ENCODE measurements at places on chromosomes 3 and 15.

- no peak for DNase-seq
Observed at GRCh38 chr15:56871867-56872266, 46.6 kb upstream of the TCF12 start.

DNA sequence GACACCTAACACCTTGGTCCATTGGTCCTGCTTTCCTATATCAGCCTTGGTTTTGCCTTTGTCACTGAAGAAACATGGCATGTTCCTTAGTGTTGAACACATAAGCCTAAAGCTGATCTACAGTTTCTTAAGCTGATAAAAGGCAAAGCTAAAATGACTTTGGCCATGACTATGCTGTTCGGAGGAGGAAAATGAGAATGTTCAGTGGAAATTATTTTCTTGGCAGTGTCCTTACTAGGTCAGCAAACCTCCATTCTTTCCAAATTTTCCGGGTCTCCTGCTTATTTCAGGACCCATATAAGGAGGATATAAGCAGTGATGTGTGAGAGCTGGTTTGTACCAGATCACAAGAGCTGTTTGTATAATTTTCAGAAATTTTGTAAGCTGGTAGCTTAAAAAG, 832.9 kb upstream of the CFAP20DC start:
- no peak for DNase-seq

DNA sequence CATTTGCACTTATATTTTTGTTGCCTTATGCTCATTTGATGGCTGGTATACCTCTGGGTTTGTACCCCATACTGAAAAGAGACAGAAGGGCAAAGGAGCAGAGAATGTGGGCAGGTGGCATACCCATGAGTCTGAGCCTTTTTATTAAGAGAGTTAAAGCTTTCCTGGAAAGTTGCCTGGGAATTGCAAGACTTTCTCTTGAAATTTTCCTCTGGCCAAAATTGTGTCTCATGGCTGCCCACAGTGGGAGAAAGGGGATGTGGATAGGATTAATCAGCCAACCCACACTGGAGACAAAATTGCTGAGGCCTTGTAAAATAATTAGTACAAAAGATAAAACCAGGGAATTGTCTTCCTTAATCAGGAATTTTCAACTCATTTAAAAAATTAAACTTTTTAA, 8.2 kb upstream of the NMD3 start:
- DNase-seq, result no peak

- no peak for DNase-seq
Observed at GRCh38 chr3:129598000-129598381, 8.5 kb downstream of the PLXND1 start.

- DNase-seq, result peak; percentile 26
Observed at GRCh38 chr3:27728195-27729087, 6.3 kb upstream of the EOMES start.

DNA sequence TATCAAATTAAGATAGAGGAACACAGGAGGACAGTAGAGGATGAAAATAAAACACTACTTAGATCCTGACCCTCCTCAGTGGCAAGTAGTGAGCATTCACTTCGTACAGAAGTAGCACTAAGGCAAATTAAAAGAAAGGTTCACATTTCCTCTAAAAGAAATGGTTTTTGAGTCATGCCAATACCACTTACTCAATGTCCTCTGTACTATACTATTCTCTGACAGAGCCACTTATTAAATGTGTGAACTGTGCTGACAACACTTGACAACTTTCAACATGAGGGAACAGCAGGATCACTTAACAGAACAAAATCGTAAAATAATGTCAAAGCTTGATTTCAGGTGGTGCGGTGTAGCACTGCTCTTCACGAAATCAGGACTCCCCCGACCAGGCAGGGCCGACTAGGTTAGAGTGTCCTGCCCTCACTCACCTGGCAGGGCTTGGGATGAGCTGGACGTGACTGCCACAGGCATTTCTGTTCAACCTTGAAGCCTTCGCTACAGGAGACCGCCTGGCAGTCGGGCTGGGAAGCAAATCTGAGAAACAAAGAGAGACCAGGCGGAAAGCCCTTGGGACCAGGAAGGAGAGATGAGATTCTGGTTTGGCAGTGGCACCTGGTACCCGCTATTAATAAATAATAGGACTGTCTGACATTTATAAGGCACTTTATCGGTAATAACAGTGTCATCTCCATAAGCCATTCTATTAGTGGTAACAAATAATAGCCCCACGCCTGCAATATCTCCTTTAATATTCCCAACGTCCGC, 611 bp upstream of the SLC27A2 start:
- DNase-seq, result no peak

DNA sequence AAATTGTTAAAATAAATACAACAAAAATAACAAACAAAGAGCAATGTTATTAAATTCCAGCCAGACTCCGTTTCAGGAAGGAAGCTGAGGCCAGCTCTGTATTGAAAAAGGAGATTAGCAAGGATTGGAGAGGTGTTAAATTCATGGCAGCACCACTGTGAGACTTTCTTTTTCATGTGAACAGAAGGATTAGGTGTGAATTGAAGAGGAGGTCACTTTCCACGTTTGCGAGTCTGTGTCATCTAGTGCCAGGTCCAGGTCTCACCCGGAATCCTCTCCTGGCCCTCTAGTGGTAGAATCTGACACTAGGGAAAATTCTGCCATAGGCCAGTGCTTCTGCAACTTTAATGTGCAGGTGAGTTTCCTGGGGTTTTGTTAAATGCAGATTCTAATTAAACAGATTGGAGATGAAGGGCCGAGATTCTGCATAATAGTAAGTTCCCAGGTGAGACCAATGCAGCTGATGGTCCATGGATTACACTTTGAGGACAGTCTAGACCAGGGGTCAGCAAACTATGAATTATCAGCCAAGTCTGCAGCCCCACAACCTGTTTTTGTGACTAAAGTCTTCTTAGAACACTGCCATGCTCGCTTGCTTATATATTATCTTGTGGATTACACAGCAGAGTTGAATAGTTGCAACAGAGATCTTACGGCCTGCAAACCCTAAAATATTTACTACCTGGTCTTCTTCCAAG, 9.2 kb upstream of the SLC6A1 start:
- DNase-seq, result no peak

DNA sequence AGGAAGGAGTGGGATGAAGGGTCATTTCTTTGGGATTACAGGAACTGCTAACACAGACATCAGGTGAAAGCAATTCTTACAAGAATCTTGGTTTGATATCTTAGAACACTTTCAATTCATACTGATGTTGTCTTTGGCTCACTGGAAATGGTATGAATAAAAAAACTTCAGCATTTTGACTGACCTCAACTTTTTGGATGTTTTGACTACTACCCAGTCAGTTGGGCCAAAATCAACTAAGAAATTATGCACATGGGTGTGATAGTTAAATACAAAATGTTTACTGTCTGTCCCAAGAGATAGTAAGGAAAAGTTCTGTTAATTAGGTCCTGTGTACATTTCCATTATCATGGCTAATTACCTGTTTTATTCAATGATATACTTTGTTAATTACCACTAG, 165.5 kb upstream of the LRIG1 start:
- no peak for DNase-seq

DNA sequence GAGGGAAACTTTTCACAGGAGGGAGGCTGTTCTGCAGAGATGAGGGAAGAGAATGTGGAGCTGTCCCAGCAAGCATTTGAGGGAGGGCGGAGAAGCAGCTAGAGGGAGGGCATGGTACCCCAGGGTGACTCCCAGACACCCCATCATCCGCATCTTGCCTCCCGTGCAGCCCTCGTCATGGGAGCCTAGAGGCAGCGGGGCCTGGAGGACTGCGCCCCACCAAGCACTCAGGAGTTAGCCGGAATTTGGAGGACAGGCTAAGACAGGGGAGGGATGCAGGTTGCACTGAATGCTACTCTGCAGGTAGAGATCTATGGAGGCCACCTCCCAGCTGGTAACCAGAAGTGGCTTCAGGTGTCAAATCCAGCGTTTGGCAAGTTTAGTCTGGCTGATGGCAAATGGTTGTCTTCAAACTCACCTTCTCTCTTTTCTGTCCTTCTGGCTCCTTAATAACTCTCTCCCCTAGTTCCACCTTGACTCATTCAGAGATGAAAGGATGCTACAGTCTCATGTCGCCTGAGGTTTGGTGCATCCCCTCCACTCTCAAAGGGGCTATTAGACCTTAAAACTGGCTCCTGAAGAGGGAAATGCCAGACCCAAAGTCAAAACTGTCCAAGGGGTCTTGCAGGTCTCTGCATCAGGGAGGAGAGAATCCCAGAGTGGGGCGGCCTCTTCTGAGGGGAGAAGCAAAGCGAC, 155.9 kb upstream of the TLE3 start:
- no peak for DNase-seq

GRCh38 chr15:27855137-27855536, 244.0 kb downstream of the OCA2 start:
- no peak for DNase-seq

DNA sequence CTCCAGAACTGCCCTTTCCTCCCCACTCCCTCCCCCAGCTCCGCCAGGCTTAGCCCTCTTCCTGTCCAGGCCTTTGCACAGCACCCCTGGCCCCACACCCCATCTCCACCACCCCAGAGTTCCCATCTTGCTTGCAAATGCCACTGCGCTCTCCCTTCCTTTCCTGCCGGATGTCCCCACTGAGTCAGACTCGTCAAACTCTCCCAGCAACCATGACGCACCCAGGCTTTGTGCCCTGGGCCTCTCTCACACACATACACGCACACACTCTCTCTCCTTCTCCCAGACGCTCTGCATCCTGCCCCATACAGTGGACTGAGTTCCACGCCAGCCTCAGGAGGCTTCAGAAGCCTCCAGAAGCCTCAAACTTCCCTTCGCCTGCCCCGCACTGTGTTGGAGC, 2.8 kb upstream of the CCDC9B start:
- no peak for DNase-seq

DNA sequence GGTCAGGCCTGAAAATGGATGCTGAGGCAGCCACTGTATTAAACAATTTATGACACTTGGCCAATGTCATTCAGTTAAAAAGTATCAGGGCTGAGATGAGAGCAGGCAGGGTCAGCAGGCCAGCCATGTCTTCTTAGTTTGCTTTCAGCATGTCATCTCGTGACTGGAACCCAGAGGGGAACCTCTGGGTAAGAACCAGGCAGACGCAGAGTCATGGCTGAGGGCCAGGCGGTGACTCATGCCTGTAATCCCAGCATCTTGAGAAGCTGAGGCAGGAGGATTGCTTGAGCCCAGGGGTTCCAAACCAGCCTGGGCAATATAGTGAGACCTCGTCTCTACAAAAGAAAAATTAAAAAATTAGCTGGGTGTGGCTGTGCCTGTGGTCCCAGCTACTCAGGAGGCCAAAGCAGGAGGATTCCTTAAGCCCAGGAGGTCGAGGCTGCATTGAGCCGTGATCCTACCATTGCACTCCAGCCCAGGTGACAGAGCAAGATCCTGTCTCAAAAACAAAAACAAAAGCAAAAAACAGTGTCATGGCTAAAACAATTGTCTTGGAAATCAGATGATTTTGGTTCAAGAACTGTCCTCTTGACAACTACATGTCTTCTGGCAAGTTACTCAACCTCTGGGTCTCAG, 11.7 kb downstream of the BCL2L10 start:
- DNase-seq, result no peak

DNA sequence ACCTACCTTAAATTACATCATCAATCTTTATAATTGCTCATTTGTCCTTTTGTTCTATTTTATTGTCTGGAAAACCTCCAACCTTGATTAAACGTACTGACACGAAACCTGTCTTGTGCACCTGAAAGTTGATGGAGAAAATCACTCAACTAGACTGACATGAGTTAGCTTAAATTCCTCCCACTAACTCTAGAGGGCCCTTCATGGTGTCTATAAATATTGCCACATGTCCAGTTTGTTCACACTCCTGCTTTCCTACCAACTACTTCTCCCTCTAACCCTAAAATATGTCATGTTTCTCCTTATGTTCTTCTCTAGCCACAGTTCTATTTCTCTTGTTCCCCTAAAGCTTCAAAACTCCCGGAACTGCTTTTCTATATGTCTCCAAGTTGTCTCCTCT, 59.8 kb upstream of the SGO1 start:
- DNase-seq, result no peak

- no peak for DNase-seq
Observed at GRCh38 chr3:105502333-105502732, 135.6 kb downstream of the ALCAM start.

GRCh38 chr3:135157045-135157740, 362.1 kb downstream of the EPHB1 start:
- no peak for DNase-seq

DNA sequence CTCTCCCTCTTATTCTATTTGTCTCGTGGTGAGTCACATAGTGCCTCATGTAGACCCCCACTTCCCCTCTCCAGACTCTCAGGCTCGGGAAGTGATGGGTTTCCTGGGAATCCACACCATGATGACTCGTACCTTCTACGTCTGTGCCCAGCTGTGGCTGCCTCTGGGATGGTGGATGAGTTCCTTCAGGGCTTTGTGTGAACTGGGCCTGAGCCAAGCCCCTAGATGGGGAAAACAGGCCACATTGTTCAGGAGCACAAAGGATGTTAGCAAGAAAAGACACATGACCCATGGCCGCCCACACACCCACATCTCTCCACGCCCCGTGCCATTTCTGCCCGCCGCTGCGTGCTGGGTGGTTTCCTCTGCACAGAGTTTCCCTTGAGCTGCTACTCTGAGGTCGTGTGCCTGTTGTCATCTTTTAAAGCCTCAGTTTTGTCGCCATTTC, 10.5 kb downstream of the ISG20 start:
- DNase-seq, result peak; percentile 77

- DNase-seq, result no peak
Observed at GRCh38 chr15:99282121-99282520, 30.8 kb downstream of the LRRC28 start.

GRCh38 chr3:5186858-5187155, 700 bp upstream of the EDEM1 start:
- DNase-seq, result no peak

DNA sequence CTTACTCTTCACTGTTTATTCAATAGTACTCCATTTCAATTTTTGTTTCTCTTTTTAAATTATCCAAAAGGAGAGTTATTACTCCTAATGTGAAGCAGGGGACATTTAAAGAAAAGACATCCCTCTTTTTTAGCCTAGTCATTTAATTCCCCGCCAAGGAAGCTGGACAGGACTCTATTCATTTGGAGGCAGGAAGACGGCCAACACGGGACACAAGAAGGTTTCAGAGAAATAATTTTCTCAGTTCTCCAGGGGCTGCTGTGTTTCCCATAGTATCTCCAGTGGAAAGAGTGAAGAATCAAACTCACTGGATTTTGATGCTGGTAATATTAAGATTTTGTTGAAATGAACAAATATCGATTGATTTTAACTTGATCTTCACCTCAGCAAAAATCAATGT, 833.7 kb downstream of the ROBO2 start:
- no peak for DNase-seq

- no peak for DNase-seq
Observed at GRCh38 chr3:23455084-23455483, 252.0 kb downstream of the UBE2E2 start.

GRCh38 chr3:107377151-107377550, at the start of gene CCDC54:
CCDC54 (plus strand) TSS chr3:107377439; CDS start chr3:107377588, 149 bp downstream.
- DNase-seq, result no peak

GRCh38 chr3:67048067-67048714, 50.1 kb downstream of the KBTBD8 start:
- DNase-seq, result no peak

GRCh38 chr3:169348929-169349621, 314.4 kb downstream of the MECOM start:
- DNase-seq, result no peak
